Dorsolateral prefrontal cortex (tissue), 122 donors: ENCODE measurements at places on chromosomes 7 and 10. TPM values are rescaled to one million over a fixed set of nuclear protein-coding genes. Genes with fewer than 3 reads are reported as not detected.

DNA sequence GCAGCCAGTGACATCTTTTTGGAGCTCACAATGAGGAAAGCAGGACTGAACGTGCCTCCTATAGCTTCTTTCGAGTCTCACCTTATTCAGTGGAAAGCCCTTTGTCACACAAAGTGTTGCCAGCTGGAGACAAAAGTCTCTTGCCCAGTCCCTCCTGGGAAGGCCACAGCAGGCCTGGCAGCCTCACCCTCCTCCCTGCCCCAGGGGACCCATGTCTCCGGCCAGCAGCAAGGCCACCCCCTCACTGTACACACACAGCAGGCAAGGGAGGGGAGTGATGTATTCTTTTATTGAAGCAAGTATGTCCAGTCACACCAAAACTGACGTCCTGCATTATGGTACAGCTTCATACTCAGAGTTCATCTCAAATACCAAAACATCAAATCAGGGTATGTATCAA lies 56.0 kb downstream of the CSGALNACT2 start:
- DNase-seq = no peak

DNA sequence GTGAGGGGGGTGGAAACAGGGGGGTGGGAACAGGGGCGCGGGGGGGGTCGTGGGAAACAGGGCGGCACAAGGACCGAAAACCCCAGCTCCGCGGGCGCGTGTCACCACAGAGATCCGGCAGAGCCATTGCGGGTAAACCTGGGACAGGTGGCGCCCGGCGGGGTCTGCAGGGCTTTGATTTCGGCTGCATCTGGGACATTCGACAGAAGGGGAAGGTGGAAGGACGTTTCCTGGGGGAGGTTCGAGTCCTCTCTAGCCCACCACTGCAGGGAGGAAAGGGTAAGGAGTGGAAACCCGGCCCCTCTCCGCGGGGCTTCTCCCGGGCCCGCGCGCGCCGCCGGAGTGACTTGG lies 7.5 kb downstream of the NKX2-3 start:
- DNase-seq = no peak

GRCh38 chr7:83643012-83643411 lies 5.9 kb downstream of the SEMA3E start:
- no peak for DNase-seq

- DNase-seq = no peak
Measured at GRCh38 chr7:12583176-12583575, 12.7 kb downstream of the SCIN start.

DNA sequence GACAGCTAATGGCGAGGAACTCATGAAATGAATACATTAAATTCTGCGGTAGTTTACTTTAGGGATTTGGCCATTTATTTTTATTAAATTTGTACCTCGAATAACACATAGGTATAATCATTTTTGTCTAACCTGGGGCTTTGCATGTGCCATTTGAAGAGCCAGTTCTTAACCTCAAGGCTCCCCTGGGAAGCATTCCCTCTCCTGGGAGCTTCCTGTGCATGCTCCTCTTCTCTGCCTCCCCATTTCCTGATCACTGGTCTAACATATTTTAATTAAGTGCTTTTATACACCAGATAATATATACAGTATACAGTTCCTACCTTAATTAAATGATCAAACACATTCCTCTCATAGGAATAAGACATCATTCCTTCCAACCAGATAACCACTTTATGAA lies 183.9 kb upstream of the FZD1 start:
- DNase-seq = no peak

- DNase-seq = peak; percentile 5
Measured at GRCh38 chr10:46542567-46543465, 13.6 kb downstream of the GPRIN2 start.

Gene CH25H
- 5.9 TPM for total RNA-seq

- no peak for DNase-seq
Measured at GRCh38 chr7:3861386-3861785, 560.3 kb downstream of the SDK1 start.

DNA sequence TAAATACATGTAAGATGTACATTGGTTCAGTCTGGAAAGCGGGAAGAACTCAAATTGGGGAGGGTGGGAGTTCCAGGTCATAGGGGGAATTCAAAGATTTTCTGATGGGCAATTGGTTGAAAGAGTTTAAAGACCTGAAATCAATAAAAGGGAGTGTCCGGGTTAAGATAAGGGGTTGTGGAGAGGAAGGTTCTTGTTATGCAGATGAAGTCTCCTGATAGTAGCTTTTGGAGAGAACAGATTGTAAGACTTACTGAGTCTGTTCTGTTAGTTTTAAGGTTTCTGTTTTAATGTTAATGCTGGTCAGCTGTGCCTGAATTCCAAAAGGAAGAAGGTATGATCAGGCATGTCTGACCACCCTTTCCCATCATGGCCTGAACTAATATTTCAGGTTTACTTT lies 48.8 kb downstream of the SDHAF3 start:
- DNase-seq = no peak

DNA sequence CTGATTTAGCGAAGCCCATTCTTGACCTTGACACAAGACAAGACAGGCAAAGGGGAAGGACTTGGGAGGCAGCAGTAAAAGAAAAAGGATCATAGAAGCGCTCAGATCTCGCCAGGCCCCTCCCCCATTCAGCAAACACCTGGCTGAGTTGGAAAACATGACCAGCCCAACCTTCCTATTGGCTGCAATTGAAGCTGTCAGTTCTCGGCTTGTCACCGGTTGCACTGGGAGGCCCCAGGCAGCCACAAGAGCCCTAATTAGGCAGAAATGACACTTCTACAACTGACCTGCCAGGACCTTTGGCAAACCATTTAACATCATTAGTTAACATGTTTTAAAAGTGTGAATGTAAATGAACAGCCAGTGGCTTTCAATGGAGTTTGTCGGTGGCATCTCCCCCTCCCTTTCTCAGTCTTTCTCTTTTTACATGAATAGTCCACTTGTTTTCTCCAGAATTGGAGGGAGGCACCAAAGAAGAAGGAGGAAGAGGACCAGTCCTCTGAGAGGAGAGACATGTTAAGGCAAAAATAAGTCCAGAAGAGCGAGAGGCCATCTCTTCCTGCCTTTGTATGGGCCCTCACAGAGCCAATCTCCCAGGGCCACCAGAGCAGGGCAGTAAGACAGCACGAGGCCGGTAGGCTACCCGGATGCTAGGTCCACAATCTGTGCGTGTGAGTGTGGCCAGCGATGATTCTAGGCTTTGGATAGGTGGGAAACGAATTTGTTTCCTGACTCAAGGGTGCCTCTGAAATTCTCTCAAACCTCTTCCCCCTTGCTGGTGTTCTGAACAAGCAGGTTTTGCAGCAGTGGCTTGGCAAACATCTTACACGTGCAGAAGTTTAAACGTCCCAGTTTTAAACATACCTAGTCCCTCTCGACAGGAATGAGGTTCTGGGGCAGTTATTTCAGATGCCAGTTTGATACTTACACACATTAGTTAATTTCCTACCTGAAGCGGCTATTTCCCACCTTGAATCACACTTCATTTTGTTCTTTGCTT lies 15.0 kb upstream of the ENO4 start:
- DNase-seq = no peak

DNA sequence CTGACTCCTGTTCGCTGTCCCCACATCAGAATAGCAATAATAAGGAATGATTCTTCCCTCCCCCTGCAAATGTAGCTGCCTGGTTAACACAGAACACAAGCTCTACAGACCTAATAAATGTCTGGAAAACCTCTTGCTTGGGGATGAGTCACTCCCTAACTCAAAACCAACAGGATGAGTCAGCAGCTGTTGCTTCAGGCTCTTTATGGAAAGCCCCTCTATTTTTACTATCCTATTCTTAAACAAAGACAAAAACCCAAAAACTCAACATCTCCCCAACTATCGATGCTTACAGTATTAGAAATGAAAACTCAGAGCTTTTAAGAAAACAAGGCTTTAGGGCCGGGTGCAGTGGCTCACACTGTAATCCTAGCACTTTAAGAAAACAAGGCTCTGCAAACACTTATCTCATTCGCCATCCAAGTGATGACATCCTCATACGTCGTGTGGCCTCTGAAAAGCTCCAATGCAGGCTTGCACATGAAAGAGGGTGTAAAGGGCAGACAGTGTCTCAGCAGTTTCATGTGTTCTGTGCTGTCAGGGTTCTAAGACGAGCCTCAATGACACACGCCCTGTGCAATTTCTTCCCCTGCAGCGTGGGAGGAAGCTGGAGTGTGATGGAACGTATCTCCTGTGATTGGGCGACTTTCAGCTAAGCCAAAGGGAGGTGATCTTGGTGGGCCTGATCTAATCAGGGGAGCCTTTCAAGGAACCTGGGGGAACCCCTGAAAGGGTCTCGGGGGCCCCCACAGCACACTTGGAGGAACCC lies 70.1 kb downstream of the AMZ1 start:
- peak; percentile 36 for DNase-seq

DNA sequence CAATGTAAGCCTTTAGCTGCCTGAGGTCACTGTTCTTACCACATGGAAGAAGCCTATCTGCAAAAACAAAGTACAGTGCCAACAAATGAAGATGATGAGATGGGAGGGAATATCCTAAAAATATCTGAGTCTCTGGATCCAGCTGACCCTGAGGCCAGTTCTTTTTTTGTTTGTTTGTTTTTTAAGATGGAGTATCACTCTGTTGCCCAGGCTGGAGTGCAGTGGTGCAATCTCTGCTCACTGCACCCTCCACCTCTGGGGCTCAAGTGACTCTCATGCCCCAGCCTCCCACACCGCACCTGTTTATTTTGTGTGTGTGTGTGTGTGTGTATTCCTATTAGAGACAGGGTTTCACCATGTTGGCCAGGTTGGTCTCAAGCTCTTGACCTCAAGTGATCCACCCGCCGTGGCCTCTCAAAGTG lies 44.9 kb downstream of the HYCC1 start:
- DNase-seq = no peak
